ENCODE measurements at places on chromosomes 11 and 22.
A peak's percentile ranks its signal among the peaks of the same experiment; 100 is the strongest.

DNA sequence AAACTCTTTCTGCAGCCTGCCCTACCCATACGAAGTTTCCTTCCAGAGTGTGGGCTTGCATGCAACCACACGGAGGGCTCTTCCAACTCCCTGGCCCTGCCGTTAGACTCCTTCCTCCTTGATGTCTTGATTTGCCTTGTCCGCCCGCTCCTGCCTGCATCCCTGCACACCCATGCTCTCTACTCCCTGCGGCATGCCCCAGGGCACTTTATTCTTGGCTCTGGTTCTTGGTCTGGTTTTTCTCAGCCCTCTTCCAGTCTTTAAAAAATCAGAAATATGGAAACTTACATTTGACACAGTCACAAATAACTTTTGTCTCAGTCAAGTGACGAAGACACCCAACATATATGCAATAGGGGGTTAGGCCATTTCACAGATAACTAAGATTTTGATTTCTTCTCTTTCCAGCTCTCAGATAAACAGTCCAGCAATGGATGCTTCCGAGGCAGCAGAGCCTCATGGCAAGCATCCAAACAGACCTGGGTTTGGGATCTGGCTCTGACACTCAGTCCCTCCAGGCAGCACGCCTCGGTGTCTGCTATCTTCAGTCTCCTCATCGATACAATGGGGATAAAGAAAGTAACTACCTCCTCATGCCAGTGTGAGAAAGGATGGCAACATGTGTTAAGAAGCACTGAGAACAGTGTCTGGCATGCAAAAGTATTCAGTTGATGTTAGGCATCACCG, 15.7 kb upstream of the OPCML start:
- DNase-seq = no peak

- DNase-seq = no peak
Measured at GRCh38 chr22:49768951-49769690, 58.6 kb downstream of the BRD1 start.

- DNase-seq = no peak
Measured at GRCh38 chr11:131609921-131610320, 239.5 kb downstream of the NTM start.

DNA sequence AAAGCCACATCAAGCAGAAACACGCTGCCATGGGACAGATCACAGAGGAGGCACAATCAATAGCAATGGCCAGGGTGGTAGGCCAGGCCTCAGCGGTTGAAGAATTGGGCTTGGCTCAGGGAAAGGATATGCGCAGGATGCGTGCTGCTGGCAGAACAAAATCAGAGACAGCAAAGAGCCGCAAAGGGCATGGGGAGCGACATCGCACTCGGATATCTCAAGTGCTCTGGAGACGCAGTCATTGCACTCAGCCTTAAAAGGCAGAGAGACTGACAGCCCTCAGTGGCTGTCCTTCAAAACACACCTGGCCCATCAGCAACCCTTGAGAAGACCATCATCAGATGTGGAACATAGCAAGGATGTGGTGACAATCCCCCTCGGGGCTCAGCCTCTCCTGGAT, 50.5 kb downstream of the CSNK2A3 start:
- DNase-seq = no peak

DNA sequence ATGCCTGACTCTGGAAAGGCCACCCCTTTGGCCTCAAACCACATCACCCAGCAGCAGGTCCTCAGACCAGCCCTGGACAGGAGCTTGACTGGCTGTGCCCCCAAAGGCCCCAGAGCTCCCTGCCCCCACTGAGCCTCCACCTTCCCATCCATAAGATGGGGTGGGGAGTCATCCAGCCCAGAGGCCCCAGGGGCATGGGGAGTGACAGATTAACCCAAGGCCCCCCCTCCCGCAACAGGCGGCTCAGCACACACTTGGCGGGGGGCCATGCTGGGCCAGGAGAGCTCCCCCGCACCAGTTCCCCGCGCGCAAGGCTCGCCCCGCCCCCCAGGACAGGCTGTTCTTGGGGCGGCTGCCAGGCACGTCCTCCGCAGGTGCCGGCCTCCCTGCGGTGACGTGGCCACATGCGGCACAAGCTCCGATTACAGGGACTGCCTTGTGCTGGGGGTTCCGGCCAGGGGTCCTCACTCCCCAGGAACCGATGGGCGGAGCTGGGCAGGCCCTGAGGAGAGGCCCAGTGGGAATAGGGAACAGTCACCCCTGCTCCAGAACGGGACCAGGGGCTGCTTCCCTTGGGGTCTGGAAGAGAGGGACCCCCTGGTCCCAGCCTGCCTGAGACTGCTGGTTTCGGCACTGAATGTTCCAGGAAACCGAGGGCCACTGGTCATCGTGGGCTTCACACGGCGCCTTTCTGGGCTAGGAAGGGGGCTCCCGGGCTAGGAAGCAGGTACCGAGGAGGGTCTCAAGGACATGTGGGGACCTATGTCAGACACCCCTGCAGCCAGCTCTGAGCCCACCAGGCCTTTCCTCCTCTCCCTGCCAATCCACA, 5.1 kb upstream of the CDKN1C start:
- no peak for DNase-seq

DNA sequence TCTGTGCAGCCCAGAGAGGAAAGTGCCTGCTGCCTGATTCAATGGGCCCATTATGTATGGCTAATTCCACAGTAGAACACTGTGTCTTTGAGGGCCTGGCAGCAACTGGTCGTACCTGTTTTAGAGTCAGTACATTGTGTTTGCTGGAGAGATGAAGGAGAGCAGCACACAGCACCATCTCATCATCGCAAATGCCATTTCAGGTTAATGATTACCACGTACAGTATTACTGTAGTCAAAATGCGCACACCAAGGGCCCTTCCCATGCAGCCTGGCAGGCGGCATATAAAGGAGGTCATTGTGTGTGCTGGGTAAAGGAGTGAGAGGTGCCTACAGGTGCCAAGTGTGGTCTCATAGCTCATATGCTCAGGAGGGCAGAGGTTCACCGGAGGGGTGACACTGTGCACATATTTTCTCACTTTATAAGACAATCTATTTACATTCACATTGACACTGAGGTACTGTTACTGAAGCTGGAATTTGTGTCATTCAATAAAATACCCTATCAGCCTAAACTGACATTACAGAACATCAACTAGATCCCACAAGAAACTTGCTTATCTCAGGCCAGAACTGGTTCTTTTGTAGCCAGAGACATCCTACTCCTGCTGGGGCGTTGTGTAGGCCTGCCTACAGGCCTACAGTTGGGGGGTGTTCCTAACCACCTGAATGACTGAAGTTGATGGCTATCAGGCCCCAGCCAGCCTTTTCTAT, 90.4 kb downstream of the APIP start:
- DNase-seq = no peak

GRCh38 chr22:38733329-38733723, 22.5 kb downstream of the SUN2 start:
- DNase-seq = peak; percentile 35

GRCh38 chr11:126585774-126586491, 230.4 kb downstream of the ST3GAL4 start:
- peak; percentile 85 for DNase-seq

DNA sequence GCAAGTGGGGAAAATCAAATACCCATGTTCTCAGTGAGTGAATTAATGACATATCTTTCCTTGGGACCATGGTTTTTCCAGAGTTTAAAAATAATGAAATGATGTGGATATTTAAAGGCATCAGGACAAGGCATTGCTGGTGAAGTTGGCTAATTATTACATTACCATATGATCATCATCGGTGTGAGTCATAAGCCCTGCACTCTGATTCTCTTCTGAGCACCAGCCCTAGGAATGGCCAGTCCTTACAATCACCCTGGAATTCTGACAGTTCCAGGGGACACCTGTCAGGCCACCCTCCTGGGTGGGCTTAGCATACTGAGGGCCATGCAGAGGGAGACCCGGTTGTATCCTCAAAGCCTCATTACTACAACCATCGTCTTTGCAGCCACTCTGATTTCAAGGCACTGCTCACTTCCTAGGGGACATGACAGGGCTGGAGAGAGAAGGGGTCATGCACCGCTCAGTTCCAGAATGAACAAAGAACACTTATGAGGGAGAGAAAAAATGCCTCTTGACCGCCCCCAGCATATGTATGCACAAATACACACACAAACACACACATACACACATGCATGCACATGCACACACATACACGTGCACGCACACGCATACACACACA, 365.0 kb downstream of the MIAT start:
- DNase-seq = no peak

DNA sequence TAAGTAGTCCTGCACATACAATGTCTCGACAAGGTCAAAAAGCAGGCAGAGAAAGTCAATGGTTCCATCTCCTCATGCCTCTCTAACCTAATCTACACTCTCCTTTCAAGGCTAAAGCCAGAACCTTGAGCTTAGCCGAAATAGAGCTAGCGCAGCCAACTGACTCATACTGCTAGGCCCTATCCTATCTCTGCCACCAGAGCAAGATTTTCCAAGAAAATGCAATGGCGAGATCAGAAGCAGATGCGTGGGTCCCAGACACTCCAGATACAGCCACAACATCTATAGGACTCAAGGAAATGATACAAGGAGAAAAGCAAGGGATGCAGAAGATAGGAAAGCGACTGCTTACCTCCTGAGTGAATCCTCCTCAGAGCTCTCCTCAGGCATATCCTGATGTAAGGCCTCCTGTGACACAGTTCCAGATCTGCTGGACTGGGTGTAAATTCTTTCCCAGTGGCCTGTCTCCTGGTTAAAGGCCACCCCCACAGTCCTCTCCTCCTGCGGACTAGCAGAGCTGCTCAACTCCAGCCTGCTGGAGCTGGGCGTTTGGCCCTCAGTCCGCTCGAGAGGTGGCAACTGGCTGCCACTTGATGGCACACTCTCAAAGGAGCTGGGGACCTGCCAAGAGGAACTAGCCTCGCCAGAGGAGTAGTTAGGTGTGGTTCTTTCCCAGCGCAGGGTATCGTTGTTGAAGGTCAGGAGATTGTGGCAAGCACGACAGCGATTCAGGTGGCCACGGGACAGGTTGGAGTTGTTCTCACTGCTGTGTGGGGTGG, 52.0 kb downstream of the AMBRA1 start:
- no peak for DNase-seq

DNA sequence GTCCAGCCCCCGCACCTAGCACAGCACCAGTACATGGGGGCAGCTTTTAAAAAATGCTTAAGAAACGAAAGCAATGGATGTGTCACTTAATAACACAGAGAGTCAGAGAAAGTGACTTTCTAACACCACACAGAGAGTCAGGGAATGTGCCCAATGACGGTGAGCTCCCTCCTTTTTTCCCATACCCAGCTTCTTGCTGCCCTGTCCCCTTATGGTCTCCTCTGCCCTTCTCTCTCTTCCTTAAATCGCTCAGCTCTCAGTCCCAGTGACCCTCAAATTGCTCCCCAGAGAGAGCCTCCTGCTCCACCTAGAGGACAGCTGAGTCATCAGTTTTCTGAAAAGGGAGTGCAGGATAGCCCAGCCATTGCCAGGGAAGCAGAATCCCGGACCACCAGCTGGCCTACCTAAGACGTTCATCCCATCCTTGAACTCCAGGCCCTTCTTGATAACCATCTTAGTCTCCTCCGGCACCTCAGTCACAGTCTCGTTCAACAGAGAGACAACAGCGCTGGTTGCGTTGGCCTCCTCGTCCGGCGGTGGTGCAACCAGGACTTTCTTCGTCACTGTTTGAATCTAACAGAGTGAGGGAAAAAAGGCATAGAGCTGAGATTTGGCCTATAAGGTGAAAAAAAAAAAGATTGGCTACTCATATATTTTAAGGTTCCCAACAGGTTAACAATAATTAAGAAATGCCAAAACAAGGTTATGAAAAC, 113.5 kb downstream of the SLC1A2 start:
- DNase-seq = no peak

GRCh38 chr11:35293035-35293434, 126.3 kb downstream of the SLC1A2 start:
- DNase-seq = no peak

- no peak for DNase-seq
Measured at GRCh38 chr11:104451197-104451893, 287.4 kb upstream of the PDGFD start.

DNA sequence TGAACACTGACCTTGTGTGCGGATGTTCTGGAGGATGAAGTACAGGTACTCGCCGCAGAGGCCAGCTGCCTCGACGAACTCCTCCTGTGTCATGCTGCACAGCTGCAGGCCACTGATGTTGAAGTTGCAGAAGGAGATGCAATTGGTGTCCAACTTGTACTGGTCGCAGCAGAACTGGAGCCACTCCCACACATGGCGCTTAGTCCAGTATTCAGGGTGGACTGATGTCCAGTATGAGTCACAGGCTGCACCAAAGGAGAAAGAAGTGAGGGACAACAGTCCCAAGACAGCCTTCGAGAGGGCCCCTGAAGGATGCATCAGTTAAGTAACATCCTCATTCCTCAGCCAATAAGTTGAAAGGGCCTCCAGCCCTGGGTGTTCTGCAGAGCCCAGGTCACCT, 20.1 kb downstream of the ELF5 start:
- no peak for DNase-seq

- no peak for DNase-seq
Measured at GRCh38 chr11:121132211-121132976, 31.4 kb downstream of the TECTA start.

DNA sequence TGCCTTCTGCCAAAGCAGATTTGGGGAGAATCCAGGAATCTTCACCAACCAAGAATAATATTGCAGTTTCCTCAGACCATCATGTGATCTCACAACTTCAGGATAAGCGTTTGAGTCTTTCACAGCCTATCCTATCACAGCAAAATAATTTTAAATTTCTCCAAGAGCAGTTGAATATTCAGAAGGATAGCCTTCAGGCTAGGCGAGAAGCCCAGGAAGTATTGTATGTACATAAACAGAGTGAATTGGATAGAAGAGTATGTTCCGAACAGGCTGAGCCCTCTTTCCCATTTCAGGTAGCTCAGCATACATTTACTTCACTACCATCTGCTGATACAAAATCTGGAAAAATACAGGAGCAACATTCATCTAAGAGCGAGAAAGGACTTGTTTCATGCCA, 36.1 kb downstream of the CEP295 start:
- DNase-seq = no peak

GRCh38 chr11:10653261-10653660, 40.3 kb downstream of the IRAG1 start:
- no peak for DNase-seq

DNA sequence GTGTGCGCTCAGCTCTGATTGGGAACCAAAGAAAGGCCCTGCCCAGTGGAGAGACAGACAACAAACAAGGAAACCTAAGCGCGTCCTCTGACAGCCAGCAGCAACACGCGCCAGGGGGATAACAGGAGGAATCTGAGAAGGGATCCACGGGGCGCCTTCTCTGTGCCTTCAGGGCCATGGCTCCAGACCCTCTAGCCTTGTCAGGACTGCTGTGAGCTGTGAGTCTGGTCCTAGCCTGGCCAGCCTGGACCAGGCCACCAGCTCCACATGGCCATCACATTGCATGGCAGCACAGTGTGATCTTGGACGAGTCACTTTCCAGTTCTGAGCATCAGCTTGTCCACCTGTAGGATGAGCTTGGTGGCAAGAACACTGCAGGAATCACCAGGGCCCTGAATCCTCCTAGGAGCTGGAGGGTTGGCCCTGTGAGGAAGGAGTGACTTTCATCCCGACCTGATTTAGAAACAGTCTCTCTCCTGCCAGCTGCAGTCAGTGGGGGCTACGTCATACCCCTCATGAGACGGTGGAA, 11.8 kb upstream of the MGAT3 start:
- no peak for DNase-seq

All from NCI-H2171 (cell line).